ENCODE measurements at places on chromosomes 11 and 22. TPM values are rescaled to one million over a fixed set of nuclear protein-coding genes. Genes with fewer than 3 reads are reported as not detected.
A peak's percentile ranks its signal among the peaks of the same experiment; 100 is the strongest.

The CREB3L1 gene
- not detected for total RNA-seq

The SCUBE2 gene
- 0.17 TPM for total RNA-seq

The MYO18B gene
- total RNA-seq = 0.22 TPM

The TPCN2 gene
- 10.2 TPM for total RNA-seq

The PTPN5 gene
- total RNA-seq = not detected

The P4HA3 gene
- total RNA-seq = not detected

The PLAAT2 gene
- total RNA-seq = 0.49 TPM

The SLN gene
- not detected for total RNA-seq

The SLC1A2 gene
- total RNA-seq = not detected

The OR51I2 gene
- total RNA-seq = not detected

The DRD4 gene
- 0.82 TPM for total RNA-seq

The EMSY gene
- total RNA-seq = 21.8 TPM

The HPS4 gene
- 61.6 TPM for total RNA-seq

The CCDC73 gene
- not detected for total RNA-seq

The SCT gene
- not detected for total RNA-seq

DNA sequence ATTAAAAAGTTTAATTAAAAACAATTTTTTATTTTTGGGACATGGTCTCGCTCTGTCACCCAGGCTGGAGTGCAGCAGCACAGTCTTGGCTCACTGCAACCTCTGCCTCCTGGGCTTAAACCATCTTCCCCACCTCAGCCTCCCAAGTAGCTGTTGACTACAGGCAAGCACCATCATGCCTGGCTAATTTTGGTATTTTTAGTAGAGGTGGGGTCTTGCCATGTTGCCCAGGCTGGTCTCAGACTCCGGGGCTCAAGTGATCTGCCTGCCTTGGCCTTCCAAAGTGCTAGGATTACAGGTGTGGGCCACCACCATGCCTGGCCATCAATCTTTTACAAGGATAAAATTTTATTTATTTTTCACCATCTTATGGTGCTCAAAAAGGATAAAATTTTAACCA is 43.3 kb upstream of the PHOX2A start:
- DNase-seq = no peak

GRCh38 chr22:29225422-29226090 is 19.9 kb downstream of the EMID1 start:
- no peak for DNase-seq

- DNase-seq = no peak
Measured at GRCh38 chr11:29263971-29264682, 752.7 kb downstream of the KCNA4 start.

- no peak for DNase-seq
Measured at GRCh38 chr11:26087120-26087935, 244.6 kb upstream of the ANO3 start.

DNA sequence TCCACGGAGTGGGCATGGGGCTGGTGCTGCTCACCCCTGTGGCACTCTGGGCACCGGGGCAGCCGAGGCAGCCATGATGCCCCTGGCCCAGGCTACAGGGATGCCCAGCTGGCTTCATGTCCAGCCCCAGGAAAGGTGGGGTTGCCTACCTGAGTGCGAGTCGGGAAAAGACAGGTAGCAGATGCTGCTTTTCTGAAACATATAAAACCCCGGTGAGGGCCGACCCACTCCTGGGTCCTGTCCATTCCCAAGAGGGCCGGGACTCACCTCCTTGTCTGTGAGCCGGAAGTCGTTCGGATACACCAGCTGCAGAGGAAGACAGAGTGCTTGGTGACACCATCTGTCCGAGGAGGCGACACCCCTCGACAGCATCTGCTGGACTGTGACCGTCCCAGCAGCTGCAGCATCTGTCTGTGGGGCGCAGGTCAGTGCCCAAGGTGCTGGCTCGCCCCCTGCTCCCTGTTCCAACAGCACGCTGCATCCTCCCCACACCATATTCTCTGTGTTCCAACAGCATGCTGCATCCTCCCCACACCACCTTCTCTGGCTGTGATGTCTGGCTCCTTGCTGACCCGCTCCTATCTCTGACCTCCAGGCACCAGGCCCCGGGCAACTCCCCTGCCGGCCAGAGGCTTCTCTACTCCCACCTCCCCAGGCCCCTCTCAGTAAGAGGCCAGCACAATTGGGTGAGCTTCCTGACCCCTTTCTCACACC is 8.0 kb downstream of the DENND6B start:
- no peak for DNase-seq

- DNase-seq = no peak
Measured at GRCh38 chr11:63511048-63511748, 5.3 kb downstream of the LGALS12 start.

GRCh38 chr22:50464451-50464850 is 10.4 kb downstream of the SBF1 start:
- no peak for DNase-seq

DNA sequence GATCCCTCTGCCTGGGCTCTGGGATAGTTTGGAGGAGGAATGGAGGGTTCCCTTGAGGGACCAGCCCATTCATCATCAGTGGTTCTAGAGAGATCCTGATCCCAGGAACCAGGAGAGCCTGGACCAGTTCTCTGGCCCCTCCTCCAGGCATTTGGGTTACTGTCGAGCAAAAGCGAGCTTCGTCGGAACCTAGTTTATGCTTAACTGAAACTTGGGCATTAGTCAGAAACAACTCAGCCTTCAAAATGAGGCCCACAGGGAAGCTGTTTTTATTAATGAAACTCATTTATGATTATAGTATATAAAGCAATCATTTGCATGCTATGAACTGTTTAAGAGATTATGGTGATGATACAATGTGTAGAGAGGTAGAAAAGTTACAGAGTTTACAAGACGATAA is 61.4 kb downstream of the LIF start:
- DNase-seq = no peak

DNA sequence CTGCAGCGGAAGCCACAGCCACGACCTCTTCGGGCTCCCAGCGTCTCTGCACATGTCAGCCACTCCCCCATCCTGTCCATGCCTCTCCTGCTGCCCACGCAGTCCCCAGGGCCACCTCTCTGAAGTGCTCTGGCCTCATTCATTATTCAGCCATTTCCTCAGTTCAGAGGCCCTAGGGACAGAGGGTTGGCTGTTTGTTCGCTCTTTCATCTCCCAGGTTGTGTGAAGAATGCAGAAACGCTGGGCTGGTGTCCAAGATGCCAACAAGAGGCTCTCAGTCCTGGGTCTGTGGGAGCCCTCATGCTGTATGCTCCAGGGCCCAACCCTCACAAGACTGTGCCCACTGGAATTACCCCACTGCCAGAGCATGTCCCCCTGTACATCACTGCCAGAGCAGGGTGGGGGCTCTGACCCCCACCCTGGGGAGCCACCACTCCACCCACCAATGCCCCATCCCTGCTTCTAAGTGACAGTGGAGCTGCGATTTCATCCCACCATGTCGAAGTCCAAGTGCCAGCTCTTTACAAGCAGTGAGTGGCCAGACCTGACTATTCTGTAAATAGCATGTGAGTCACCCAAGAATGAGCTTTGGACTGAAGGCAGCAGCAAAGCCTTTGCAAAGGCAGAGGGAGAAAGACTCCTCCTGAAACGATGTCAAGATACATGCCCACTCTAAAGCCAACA is 209.6 kb downstream of the BUD13 start:
- no peak for DNase-seq

DNA sequence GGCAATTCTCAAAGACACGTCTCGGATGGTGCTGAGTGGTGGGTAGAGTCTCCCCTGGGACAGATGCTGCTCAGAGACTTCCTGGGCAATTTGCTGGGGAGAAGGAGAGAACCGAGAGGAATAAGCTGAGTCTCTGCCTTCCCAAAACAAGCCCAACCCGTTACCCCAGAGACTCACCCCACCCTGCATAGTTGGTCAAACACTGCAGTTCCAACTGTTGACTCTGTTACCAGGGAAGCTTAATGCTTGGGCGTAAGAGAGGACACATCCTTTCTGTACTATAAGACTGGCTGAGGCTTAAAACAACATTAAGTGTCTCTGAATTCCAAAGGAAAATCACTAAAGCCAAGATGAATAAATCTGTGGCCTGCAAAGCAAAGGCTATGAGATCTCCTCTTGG is 68.1 kb downstream of the CCDC81 start:
- no peak for DNase-seq

- no peak for DNase-seq
Measured at GRCh38 chr11:12808519-12808918, 134.3 kb downstream of the TEAD1 start.

DNA sequence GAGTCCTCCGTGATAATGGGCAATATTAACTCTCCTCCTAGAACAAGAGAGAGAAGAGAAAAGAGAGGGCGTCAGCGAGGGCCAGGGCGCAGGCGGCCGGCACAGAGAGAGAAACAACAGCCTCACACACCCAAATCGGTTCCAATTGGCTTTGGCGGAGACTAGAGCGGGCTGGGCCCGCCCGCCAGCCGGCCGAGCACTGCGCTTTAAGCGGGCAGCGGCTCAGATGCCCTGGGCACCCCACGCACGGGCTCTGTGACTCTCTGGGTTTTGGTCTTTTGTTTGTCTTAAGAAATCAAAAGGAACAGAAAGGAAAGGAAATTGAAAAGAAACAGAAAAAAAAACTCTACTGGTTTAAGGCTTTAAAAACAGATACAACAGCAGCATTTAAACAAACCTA is 17.0 kb downstream of the SLC22A12 start:
- DNase-seq = no peak

GRCh38 chr22:44359496-44360110 is 46.9 kb upstream of the SHISAL1 start:
- DNase-seq = no peak

GRCh38 chr11:132177106-132177505 is 806.7 kb downstream of the NTM start:
- no peak for DNase-seq

DNA sequence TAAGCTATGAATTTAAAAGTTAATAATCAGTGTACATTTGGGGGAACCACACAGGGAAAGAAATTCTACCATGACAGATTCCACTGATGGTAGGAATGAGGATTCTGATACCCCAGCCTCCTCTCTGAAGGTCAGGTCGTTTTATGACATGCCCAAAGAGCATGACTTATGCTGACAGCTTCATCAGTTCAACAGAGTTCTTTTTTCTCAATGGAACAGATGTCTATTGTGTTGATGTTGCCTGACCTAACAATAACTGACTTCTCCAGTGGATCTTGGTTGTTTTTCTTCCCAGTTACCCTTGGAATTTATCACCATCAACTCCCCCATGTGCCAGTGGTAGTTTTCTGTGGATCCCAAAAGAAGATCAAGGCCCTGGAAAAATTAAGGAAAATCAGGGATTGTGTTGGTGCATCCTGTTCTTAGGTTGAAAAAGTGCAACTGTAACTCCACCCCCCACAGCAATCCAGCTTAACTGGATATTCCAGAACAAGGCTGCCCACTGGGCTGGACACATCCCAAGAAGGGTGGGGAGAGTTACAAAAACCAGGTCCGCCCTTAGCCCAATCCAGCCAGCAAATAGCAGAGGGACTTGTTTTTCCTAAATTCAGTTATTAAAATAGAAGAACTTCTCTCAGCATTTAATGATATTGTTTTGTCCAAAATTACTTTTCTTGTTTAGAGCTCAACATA is 31.5 kb upstream of the CAT start:
- no peak for DNase-seq

- no peak for DNase-seq
Measured at GRCh38 chr11:83115551-83115950, 41.4 kb upstream of the PCF11 start.

DNA sequence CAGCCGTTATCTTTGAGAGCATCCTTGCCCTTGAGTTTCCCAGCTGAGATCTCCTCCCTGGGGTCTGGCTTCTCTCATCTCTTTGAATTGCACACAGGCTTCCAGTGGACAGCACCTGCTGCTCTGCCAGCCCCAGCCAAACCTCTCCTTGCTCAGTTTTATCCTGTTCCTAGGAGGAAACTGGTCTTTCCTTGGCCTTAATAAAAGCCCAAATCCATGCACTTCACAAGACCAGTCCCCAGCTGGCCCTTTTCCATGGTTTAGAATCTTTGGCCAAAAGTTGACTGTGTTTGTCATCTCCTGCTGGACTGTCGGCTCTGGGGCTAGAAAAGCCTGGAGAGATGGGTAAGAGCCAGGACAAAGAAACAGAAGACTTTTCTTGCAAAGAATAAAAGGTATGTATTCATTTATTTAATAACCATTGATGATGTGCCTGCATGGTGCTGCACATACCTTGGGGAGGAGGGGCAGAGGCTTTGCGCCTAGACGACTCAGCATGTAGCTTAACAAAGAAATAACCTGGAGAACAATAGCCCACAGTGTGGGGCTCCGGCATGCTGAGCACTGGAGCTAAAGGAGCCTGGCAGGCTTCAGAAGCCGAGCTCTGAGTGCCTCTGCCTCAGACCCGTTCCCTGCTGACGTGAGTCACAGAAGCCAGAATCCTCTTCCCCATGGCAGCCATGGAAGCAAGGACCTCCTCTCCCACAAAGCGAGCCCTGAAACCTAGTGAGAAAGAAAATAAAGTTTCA is 319.3 kb upstream of the B3GAT1 start:
- no peak for DNase-seq

GRCh38 chr11:63503492-63503891 is 2.4 kb upstream of the LGALS12 start:
- DNase-seq = no peak

DNA sequence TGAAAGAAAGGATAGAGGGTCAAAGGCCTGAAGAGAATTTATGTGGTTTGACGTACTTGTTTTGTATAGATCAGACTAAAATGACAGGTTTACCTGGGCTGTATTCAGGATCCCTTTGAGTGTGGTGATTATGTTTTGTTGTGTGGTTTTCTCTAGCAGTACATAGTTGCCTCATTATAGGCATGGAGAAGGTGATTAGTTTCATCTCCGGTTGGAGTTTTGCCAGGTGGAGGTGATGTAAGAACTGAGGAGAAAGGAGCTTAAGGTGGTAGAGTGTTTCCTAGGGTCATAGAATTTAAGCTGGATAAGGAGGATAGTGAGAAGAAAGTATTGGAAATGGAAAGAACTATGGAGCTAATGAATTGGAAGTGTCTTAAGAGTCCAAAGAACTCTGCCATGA is 229.0 kb downstream of the TMEM135 start:
- no peak for DNase-seq

DNA sequence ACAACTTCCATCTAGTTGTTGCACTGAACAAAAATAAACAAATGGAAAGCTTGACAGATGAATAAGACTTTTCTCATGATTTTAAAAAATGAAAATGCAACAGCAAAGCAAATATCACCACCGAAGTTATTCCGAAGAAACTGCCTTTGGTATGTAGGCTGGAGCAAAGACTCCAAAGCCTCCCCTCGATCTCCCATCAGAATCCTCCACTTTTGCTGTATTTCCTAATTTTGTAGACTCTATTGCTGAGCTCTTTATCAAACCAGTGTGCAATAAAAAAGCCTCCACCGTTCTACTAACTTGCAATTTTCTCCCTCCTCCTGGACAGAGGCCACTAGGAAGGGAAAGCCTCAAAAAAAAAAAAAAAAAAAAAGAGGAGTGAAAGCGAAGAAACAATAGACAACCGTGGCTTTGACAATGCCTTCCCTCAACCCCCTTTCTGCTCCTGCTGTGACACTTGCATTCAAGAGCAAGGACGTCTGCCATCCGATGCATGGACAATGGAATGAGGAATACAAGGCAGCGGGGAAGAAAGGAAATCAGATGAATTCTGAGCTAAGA is 190.9 kb upstream of the BLID start:
- DNase-seq = no peak

DNA sequence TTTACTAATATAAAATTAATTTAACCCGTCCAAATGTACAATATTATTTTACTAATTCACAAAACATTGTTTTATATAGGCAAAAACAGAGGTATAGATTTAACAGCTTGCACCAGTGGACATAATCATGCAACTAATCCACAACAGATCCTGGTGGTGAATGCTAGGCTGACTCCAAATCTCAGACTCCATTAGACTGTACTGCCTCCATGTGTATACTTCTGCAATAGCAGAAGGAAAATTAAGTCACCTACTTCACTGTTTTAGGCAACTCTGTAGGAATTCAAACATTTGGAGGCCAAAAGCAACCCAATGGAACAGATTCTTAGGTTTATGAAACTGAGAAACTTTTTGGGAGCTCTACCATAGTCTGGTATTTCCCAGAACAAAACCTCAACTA is 30.0 kb upstream of the RAB39A start:
- DNase-seq = peak; percentile 36
